ENCODE measurements at places on chromosomes 7 and 10.

GRCh38 chr10:93745408-93746065 lies 12.2 kb upstream of the LGI1 start:
- DNase-seq, result no peak

DNA sequence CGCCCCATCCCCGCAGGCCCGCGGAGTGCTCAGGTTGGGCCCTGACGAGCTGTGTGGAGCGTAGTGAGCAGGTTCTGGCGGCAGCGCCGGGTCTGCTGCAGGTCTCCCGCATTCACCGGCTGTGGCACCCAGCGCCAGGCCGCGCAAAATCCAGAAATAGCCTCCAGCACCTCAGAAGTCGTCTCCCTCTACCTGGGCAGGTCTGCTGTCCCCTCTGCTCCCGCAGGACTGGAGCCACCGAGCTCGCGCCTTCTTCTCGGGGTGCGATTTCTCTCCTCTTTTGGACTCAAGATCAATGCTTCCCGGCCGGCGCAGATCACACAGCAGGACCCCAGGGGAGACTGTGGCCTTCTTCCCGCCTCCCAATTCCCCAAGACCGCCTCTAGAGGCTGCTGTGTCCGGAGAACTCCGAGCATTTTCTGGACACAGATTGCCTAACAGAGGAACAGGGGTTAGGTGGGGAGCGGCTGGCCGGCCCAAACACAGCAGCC lies 8.4 kb downstream of the TLX1 start:
- DNase-seq, result no peak

- DNase-seq, result no peak
These were observed 107.9 kb downstream of the POU6F2 start for GRCh38 chr7:39085590-39086049.

DNA sequence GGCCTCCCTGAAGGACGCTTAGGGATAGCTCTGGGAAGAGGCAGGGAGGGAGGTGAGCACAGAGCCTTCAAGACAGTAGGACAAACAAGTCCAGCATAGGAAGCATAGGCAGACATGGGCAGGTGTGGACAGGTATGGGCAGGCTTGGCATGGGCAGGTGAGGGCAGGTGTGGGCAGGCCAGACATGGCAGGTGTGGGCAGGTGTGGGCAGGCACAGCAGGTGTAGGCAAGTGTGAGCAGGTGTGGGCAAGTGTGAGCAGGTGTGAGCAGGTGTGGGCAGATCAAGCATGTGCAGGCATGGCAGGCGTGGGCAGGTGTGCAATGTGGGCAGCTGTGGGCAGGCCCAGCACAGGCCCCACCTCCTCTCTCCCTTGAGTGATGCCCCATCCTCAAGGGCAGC lies 148.8 kb upstream of the ZMIZ1 start:
- no peak for DNase-seq

DNA sequence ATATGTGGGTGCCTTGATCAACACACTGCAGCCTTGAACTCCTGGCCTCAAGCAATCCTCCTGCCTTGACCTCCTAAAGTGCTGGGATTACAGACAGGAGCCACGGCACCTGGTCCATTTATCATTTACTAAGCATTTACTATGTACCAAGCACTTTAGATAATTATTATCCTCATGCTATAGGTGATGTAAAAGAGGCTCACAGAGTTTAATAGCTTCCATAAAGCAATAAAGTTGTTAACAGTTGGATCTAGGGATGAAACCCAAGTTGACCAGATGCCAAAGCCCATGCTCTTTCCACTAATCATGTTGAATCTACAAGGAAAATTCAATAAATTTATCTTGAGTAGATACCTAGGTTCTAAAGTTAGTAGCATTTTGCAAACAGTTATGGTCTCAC lies 5.0 kb downstream of the NAPEPLD start:
- no peak for DNase-seq

DNA sequence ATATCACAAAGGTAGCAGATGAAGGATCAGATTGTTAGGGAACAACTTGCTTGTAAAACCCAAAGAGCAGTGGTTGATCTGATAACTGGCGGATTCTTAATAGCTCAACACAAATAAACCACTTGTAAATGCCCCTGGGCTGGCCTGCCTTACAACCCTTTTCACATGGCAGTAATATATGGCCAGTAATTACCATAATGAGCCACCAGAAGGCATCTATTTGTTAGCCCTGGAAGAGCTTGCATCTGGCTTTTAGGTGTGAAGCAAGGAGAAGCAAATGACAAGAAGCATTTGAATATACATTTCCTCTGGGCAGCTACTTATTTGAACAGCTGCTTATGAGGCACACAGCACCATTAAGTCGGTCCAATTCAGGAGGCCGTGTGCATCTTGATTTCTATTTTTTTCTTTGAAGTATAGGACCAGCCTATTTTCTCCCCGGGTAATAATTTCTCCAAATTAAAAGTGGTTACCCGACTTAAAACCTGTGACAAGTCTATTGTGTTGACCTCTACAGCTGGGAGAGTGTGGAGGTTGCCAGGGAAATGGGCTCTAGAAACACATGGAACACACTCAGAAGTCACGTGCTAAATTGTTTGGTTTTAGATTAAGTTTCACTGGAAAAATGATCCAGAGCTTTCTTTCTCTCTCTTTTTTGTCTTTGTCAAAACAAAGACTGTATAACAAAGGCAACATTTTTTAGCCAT lies 113.4 kb downstream of the SEM1 start:
- no peak for DNase-seq

DNA sequence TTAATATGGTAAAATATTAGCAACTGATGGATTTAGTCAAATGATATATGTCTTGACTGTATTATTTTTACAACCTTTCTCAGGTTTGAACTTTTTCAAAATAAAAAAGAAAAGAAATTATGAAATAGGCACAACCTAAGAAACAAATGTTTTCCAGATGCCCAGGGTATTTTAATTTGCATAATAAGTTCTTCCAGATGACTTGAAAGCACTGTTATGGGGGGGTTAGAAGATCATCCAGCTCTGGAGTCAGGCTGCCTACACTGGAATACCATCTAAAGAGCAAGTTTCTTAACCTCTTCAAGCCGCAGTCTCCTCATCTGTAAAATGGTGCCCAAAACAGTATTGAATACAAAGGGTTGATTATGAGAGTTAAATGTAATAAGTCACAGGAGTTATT lies 32.1 kb downstream of the CREB3L2 start:
- no peak for DNase-seq

DNA sequence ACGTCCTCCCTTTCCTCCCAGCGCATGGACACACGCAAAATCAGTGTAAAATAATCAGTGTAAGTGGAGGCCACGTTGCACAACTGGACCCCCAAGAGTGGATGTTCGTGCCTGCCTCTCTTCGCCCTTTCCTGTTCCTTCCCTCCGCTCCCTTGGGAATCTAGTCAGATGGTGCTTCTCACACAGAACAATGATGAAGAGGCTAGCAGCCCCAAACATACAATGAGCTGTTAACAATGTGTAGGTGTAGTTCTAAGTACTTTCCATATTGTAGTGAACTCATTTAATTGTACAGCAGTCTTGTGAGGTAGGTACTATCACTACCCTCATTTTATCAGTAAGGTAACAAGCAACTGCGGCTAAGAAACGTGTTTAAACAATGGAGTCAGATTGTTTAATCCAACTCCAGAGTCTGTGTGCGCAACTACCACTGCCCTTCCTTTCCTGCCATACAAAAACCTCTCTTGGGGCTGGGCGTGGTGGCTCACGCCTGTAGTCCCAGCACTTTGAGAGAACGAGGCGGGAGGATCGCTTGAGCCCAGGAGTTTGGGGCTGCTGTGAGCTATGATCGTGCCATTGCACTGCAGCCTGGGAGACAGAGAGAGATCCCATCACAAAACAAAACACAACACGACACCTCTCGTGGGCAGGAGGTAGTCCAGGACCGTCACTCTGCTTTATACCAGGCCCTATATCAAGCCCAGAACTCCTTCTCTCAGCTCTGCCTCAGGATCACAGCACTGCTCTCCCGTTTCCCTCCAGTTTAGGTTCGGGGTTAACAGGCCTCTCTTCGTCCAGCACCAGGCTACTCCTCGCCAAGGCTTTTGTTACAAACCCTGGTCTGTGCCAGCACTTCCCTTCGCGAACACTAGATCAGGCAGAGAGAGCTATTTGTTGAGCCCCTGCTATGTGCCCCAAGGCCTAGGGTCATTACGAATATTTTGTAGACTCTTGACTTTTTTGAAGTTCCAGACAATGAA lies 1.1 kb downstream of the FKBP9 start:
- no peak for DNase-seq

GRCh38 chr10:31304291-31304970 lies 14.6 kb upstream of the ZEB1 start:
- no peak for DNase-seq

DNA sequence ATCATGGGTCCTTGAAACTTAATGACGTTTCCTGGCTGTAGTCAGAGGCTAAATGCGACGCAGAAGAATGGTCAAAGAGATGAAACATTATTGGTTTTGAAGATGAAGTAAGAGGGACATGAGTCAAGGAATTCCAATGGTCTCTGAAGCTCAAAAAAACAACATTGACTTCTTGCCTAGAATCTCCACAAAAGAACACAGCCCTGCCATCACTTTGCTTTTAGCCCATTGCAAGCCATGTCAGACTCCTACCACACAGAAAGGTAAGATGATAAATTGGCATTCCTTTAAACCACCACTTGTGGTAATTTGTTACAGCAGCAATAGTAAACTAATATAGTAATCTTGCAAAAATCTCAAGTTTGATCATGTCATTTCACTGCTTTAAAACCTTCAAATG lies 109.4 kb downstream of the TMEM26 start:
- no peak for DNase-seq
